ENCODE measurements at places on chromosomes 1 and 21.
A peak's percentile ranks its signal among the peaks of the same experiment; 100 is the strongest.

DNA sequence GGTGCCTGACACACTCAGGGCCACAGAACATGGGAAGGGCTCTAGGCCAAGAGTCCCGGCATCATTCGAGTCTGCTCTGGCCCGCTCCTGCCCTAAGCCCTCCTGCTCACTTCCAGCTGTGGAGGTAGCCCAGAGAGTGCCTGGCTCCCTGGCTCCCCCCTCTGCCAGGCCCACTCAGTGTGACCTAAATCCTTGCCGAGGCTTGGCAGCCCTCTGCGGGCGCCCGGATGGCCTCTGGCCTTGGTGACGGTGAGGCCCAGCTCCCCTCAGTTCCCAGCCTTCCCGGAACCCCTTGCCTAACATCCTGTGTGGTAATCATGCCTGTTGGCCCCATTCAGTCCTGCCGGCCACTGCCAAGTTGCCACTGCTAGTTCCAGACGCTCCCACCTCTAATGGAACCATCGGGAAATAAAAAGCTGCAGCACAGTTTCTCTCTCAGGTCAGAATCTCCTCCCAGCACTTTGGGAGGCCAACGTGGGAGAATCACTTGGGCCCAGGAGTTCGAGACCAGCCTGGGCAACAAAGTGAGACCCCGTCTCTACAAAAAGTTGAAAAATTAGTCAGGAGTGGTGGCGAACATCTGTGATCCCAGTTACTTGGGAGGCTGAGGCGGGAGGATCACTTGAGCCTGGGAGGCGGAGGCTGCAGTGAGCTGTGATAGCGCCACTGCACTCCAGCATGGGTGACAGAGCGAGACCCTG is 1.2 kb upstream of the H6PD start:
- DNase-seq = peak; percentile 57

DNA sequence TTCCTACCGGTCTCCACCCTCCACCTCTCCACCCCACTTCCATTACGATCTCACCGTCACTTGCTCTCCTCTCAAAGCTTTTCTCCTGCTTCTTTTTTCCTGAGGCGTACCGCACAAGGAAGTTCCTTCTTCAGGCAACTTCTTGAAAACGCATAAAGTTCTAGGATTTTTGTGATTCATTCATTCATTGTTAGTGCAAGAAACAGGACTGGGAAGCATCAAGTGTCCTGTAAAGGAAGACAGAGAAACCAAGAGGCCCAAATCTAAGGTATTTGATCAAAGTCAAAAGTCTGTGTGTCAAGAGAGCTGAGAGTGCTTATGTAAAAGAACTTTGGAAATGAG is 1.3 kb upstream of the RCC2 start:
- DNase-seq = no peak

GRCh38 chr1:24201941-24202440 is 14.9 kb upstream of the IFNLR1 start:
- DNase-seq = peak; percentile 90

- peak; percentile 80 for DNase-seq
Observed at GRCh38 chr1:155241069-155241679, 14.1 kb downstream of the ENTREP3 start.

GRCh38 chr1:98176414-98176813 is 255.6 kb upstream of the DPYD start:
- DNase-seq = no peak

DNA sequence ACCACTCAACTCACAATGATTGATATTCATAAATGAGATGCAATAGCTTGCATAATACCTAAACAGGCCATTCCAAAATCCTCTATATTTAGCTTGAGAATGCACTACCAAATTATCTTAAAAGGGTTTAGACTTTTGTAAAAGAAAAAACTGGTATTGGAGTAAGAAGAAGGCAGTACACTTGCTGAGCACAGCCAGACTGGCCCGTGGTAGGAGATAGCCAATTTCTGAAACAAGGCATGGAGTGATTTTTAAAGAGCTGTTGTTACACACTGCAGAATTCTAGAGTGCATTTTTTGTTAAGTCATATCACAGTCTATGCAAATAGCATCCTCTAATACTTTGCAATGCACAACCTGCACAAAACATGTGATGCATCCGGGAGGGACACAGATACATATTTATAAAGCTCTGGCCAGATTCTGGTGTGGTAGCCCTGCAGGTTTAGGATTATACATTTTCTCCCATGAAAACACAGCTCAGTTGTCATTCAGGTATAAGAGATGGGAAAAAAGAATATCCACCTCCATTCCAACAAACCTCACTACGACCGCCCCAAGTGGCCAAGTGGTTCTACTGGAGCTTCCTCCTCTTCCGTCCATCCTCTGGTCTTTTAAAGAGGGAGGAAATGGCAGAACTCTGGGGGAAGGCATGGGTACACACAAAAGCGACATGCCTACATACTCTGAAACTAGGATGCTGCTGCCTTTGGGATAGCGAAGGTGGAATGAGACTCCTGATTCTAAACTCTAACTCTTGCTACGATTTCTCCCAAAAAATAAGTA is 40.8 kb downstream of the BCAR3 start:
- no peak for DNase-seq

GRCh38 chr1:219189952-219190351 is 16.3 kb downstream of the LYPLAL1 start:
- DNase-seq = no peak

- no peak for DNase-seq
Observed at GRCh38 chr1:7278827-7279765, 492.0 kb upstream of the VAMP3 start.

DNA sequence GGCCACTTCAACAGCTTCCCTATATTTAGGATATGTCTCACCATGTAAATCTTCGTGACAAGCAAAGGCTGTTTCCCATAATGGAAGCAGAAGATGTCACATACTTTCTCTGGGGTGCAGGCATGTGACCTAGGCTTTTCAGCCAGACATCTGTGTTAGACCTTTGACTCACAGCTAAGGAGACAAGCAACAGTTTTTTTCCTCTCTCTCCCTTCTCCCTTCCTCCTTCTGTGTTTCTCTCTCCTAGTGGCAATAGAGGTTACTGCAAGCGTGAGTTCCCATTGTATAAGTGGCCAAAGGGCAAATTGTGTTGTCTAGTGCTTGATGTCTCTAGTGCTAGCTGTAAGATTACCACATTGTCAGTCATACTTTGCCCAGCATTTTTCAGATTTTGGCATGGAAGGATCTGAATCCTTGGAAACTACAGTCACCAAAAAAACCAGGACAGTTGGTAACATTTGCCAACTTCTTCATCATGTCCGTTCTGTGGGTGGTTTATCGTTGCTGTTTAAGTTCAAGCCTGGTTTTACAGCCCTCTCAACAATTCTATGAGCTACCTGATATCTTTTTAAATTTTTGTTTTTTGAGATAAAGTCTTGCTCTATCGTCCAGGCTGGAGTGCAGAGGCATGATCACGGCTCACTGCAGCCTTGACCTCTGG is 44.4 kb upstream of the RABGAP1L start:
- DNase-seq = peak; percentile 36

DNA sequence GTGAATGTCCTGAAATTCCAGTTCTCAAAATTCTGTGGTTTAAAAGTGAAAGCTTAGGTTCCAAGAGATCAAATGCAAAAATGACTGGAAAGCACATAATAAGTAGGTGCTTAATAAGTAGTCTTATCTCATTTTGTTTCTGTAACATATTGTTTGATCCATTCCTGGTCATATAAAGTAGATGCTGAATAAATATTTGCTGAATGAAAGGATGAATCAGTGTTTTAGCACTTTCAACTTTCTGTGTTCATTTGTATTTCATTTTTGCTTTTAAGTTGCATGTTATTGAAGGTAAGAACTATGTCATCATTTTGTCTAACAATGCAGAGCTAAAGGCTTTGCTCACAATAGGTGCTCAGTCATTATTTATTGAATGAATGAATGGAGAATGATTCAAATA is 6.3 kb downstream of the MAST2 start:
- DNase-seq = no peak

DNA sequence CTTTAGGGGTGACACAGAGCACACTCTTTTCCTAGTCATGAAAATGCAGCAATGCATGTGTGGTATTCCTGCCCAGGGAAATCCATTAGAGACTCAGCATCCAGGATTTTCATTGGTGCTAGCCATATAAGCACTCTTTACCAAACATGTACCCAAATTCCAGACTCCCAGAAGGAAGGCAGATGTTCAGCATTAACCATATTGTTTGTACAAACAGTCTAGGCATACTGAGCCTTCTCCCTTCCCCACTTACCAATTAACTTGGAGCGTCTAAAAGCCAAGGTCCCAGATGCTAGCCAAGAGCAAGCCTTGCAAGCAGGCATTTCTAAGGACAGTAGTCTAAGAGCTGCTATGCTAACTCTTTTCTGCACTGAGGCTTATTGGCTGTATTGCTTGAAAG is 27.9 kb downstream of the ZBED6 start:
- no peak for DNase-seq

- no peak for DNase-seq
Observed at GRCh38 chr1:71586030-71586429, 505.2 kb upstream of the ZRANB2 start.

DNA sequence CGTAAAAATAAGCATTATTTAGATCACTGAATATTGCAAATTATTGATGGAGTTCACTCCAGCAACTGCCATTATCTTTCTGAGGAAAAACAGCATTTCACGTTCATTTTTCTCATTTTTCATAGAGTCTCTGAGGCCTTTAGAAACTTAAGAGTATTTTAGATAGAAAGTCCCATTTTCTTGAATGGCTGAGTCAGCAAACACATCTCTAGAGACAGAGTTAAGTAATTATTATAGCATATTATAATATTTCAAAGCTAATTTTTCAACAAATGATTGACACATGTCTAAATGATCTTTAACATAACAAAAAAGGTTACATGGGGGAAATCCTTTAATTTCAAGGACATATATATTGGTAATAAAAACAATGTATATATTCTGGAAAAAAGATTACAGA is 31.8 kb downstream of the RGS18 start:
- no peak for DNase-seq

- DNase-seq = no peak
Observed at GRCh38 chr1:166785987-166786386, 53.3 kb upstream of the POGK start.
